HFFc6 (cell line): ENCODE measurements at places on chromosomes 3 and 15. TPM values are rescaled to one million over a fixed set of nuclear protein-coding genes. Genes with fewer than 3 reads are reported as not detected.
A peak's percentile ranks its signal among the peaks of the same experiment; 100 is the strongest.

DNA sequence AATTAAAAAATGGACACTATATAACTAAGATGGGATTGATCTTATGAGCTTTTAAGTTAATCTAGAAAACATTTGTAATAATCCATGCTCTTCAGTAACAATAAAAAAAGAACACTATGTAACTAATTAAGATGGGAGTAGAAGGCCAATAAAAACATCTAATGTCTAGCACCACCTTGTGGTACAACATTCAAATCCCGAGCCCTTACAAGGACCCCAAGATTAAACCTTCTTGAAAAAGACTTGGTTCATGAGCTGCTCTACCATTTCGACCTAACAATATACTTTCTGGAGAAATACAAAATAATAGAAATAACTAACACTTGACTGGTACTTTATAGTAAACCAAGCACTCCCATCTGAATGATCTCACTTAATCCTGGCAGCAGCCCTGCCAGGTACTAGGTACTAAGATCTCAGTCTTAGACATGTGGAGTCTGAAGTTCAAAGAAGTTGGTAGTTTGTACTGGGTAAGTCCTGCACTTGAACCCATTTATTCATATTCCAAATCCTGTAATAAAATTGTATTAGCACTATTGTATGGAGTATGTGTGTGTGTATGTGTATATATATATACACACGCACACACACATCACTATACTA, 21.8 kb downstream of the METTL6 start:
- H3K36me3 ChIP-seq: no peaks in the 10 kb centered on the region
- H3K27ac ChIP-seq: no peak overlapping the region
- no peak overlapping the region for H3K4me3 ChIP-seq
- H3K4me1 ChIP-seq: no peaks in the 10 kb centered on the region

GRCh38 chr15:84775867-84776449, 27.6 kb downstream of the ZNF592 start:
- peak overlapping the region; percentile 55 for H3K27ac ChIP-seq
- H3K27me3 ChIP-seq: no peaks in the 10 kb centered on the region
- H3K36me3 ChIP-seq: peaks cover 16% of the 10 kb centered on the region
- no peak overlapping the region for H3K4me3 ChIP-seq
- H3K4me1 ChIP-seq: peaks cover 8% of the 10 kb centered on the region

GRCh38 chr3:144375088-144375487, 403.5 kb downstream of the DIPK2A start:
- H3K36me3 ChIP-seq: peaks cover 9% of the 10 kb centered on the region; the same call in 1 of the 2 replicates
- no peaks in the 10 kb centered on the region for H3K27me3 ChIP-seq
- no peak overlapping the region for H3K4me3 ChIP-seq
- H3K27ac ChIP-seq: no peak overlapping the region

GRCh38 chr15:55241891-55242290, 45.1 kb upstream of the RSL24D1 start:
- peak; percentile 33 for DNase-seq
- H3K36me3 ChIP-seq: no peaks in the 10 kb centered on the region
- no peaks in the 10 kb centered on the region for H3K27me3 ChIP-seq
- H3K27ac ChIP-seq: peak overlapping the region; percentile 25

DNA sequence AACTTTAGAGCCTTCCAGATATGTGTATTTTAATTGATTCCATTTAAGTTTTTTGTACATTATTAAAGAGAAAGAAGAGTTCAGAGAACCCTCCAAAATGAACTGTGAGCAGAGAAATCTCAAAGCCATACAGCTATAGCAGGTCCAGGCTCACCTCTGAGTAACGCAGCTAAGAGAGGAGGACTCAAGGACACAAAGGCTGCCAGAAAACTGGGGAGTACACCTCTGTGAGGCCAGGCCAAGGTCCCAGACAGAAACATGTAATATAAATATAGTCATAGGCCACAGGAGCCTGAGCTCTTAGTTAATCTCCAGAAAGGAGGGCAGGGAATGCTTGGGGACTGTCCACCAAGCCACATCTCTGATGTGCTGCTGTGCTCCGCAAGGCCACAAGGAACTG, 66.5 kb downstream of the TMEM39A start:
- no peaks in the 10 kb centered on the region for H3K4me1 ChIP-seq
- no peak overlapping the region for H3K4me3 ChIP-seq
- no peak for DNase-seq
- H3K27me3 ChIP-seq: no peaks in the 10 kb centered on the region
- H3K27ac ChIP-seq: no peak overlapping the region

GRCh38 chr3:126962756-126963155, 20.2 kb upstream of the PLXNA1 start:
- peaks cover 19% of the 10 kb centered on the region for H3K4me1 ChIP-seq
- H3K4me3 ChIP-seq: no peak overlapping the region
- no peaks in the 10 kb centered on the region; the same call in none of the 2 replicates for H3K27me3 ChIP-seq
- no peak for DNase-seq
- H3K36me3 ChIP-seq: peaks cover 5% of the 10 kb centered on the region
- no peak overlapping the region for H3K27ac ChIP-seq

DNA sequence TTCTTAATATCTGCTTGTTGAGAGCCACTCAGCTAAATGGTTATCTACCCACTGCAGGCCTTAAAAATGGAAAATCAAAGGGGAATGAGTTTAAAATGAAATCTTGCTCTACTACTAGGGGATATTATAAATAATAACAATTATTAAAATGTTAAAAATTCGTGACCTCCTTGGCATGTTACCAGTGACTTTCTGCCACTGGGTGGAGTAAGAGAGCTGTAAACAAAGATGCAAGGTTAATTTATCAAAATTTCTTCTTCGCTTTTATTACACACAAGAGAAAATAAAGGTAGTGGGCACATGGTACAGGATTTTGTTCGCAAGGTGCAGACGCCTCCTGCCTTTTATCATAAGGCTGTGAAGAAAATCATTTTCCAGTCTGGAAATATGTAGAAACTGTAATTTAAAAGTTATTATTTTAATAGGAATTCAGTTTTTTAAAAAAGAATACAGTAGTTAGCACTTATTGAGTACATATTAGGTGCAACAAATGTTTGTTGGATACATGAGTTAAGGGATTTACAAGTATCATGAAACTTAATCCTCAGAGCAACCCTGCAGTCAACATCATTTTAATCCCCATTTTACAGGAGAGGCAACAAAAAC, 272.6 kb downstream of the SUCLG2 start:
- peaks cover 1% of the 10 kb centered on the region; the same call in 1 of the 2 replicates for H3K36me3 ChIP-seq
- no peak for DNase-seq
- H3K4me3 ChIP-seq: no peak overlapping the region
- H3K4me1 ChIP-seq: peaks cover 9% of the 10 kb centered on the region

DNA sequence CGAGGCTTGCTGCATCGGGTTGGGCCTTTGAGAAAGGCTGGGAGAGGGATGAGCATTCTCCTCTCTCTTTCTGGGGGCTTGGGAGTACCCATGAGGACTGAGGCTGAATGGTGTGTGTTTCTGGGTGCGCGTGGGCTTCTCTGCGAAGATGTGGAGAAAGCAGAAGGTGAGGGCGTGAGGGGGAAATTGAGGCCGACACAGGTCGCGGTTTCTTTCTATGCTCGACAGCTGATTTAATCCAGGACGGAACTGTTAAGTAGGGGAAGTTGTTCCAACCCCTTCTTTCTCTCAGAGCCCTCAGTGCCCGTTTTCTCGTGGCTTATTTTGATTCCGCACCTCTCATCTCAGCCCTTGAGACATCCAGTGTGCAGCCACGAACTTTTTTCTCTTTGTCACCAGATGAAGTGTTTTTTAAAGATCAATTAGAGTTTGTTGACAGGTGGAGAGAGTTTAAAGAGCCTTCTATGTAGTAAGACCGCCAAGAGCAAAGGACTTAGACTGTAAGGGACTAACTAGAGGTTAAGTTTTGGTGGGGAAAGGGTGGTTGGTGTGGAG, 711 bp downstream of the STARD9 start:
- H3K27me3 ChIP-seq: peaks cover 2% of the 10 kb centered on the region; the same call in 1 of the 2 replicates
- H3K4me3 ChIP-seq: peak overlapping the region; percentile 98

The CLRN1 gene
- not detected in 3 replicates for total RNA-seq

The GXYLT2 gene
- total RNA-seq: 2.6 to 3.8 TPM (median 2.7 TPM) in 3 replicates

The GPR27 gene
- total RNA-seq: not detected in 3 replicates

The LIPC gene
- total RNA-seq: not detected in 3 replicates

The MKRN2OS gene
- total RNA-seq: not detected in 3 replicates

The C3orf52 gene
- total RNA-seq: 9.7 to 11.0 TPM (median 9.8 TPM) in 3 replicates
